Amniotic stem cell (primary cell): ENCODE measurements at places on chromosomes 16 and 17.

GRCh38 chr17:8012996-8013640 is 10.7 kb downstream of the GUCY2D start:
- no peak for DNase-seq

DNA sequence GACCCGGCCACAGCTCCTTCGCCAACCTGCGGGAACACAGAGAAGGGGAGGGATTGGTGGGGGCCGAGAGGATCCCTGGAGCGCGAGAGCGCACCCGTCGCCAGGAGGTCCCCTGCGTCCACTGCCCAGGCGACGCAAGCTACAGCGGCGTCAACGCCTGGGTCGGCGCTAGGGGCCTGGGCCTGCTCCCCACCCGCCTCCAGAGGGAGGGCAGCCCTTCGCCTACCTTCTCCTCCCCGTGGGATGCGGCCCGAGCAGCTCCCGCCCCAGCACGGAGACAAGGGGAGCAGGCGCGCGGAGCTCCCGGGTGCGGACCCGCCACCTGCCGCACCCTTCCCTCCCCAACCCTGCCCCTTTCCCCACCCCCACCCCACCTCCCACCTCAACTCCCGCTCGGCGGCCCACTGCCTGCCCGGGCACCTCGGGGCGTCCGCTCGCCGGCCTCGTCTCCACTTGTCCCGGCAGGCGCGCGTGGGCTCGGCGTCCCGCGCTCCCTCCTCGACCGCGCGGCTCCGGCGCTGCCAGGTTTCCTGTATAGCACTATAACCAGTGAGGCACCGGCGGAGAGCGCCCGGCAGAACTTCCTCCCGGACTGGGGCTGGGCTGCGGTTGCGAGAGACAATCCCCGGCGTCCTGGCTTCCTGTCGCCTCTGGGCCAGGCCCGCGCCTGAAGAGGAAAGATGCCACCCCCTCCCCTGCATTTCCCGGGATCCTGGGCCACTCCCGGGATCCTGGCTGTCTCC is 119.1 kb upstream of the SMURF2 start:
- DNase-seq, result no peak

DNA sequence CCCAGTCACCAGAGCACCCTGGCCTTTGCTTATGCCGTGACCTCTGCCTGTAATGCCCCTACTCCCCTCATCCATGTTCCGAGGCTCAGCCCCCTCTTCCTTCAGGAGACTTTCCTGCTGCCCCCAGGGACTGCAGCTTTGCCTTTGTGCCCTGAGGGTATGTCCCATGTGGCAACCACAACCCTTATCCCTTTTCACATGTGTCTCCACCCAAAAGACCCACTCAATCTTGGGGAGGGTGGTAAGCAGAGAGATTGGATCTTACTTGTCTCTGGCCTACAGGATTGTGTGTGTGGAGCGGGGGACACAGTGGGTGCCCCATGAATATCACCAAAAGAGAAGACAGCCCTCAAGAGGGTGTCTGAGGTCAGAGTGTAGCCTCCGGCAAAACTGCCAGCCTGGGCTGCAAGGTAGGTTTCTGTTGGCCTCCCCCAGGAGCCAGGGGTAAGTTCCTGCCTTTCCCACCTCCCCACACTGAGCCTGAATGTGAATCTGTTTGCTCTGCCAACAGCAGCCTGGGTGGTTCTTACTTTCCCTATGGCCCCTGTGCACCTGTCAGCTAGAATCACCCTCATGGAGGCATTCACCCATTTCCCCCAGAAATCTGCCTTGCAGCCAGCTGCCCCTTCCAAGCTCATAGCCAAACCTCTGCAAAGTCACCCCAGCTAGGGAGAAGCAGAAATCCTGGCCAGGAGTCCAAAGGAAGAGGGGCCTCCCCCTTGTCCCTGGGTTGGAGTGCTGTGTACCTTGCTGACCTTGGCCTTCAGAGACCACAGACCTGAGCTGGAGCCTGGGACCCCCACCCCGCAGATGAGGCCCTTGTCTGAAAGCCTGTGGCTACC is 11.5 kb upstream of the C17orf113 start:
- DNase-seq, result no peak

DNA sequence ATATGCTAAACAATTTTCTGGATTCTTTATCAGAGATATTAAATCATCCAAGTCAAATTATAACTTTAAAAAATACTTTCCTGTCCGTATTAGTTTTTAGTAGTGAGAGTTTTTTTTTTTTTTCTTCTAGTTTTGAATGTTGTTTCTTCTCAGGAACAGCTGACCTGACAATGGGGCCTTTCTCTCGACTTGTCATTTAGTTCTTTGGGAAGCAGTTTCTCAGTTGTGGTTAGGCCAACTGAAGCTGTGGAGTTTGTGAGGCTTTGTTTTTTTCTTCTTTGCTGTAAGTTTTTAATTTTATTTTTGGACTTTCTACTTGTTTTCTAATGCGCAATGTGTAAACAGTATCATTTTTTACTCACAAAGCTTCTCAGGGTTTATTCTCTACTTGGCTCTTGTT is 140.8 kb downstream of the FTO start:
- DNase-seq, result no peak

GRCh38 chr17:59002126-59002525 is 104.6 kb downstream of the TRIM37 start:
- DNase-seq, result no peak

- DNase-seq, result no peak
Measured at GRCh38 chr16:57285379-57285778, 907 bp upstream of the PLLP start.

DNA sequence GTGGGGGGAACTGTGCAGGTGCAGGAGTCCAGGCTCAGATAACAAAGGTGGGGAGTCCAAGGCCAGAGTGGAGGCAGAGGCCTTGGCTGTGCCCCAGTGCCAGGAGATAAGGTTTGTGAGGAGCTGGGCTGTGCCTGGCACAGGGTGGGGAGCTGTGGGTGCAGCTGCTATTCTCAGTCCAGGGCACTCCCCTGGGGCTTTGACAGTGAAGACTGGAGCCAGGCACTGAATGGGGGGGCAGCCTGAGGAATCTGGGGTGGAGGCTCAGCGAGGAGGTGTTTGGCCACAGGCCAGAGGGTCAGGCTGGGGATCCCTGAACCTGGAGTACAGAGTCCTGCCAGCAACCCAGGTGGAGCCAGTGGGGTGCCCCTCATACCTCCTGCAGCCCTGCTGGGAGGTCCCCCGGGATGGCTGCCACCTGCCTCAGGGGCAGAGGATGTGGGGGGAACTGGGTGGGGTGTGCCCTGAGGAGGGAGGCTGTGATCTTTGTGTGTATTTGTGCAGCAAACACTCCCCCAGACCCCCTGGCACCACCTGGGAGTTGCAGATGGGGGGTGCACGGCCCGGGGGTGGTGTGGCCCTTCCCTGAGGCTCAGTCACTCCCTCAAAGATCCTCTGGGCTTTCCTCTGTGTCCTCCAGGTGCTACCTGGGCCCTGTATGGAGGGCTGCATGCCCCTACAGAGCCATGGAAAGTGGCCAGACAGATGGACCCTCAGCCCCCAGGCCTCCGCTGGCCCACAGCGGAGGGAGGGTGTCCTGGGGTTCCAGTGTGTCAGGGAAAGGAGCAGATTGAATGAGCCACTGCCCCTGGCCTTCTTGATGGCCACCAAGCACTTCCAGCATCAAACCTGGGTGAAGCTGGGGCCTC is 44.5 kb upstream of the SMPD3 start:
- no peak for DNase-seq

GRCh38 chr17:81291662-81292061 is 3.4 kb downstream of the SLC38A10 start:
- no peak for DNase-seq

GRCh38 chr16:82995924-82996441 is 369.2 kb downstream of the CDH13 start:
- peak; percentile 72 for DNase-seq

DNA sequence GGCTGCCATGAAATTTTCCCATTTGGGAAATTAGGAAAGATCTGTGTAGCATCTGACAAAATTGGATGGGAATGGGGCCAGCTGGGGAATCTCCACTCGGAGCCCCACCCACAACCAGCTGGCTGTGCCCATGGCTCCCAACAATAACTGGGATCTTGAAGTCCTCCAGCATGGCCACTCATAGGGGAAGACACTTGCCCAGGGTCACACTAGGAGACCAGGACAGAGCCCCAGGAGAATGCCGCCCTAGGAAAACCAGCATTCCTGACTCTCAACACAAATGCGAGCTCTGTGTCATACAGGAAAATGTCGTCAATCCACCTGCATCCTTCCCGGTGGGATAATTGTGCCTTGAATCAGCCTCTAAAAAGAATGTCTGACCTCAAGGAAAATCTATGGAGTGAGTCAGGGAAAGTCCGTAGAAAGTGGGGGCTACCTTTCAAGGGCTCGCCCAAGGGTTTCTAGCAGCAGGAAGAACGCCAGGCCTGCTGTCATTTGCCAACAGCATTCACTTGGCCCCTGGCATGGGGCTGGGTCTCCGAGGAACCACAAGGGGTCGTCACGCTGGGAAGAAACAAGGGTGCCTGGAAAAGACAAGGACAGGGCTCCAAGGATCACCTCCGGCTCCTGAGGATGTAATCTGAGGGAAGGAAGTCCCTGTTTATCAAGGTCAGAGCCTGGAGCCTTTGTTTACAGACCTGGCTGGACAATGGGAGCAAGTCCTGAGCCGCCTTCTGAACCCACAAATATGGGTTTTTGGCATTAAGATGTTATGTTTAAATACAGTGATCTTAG is 15.9 kb downstream of the CDH5 start:
- peak; percentile 37 for DNase-seq

DNA sequence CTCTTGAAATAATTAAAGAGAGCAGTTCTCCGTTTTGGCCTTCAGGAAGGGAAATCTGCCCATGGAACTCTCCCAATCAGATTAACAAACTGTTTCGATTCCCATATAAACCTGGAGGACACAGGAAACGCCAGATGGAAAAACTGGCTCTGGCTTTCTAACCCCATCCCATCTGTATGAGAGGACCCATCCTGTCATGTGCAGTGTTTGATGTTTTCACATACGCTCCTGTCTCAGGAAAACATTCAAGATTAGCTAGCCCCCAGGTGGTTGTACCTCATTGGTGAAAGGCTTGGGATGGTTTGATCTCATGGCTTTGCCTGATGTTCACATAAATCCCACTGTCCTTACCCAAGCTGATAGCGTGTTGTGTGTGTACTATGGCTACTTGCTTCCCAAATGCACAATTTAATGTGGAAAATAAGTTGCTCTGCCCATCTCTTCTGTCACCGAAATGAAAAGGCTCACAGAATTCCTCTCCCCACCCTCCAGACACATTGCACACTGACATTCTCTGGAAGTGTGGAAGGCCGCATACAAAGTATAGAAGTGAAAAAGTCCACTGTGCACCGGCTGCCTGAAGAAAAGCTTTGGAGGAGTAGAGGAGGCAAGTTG is 18.2 kb upstream of the ERN1 start:
- no peak for DNase-seq

- no peak for DNase-seq
Measured at GRCh38 chr17:68319410-68320162, 28.3 kb downstream of the ARSG start.

DNA sequence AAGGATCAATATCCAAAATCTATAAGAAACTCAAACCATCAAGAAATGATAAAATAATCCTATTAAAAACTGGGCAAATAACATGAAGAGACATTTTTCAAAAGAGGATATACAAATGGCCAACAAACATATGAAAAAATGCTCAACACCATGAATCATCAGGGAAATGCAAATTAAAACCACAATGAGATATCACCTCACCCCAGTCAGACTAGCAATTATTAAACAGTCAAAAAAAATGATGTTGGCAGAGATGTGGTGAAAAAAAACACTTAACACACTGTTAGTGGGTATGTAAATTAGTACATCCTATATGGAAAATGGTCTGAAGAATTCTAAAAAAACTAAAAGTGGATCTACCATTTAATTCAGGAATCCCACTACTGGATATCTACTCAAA is 379.0 kb upstream of the SOX9 start:
- DNase-seq, result no peak

DNA sequence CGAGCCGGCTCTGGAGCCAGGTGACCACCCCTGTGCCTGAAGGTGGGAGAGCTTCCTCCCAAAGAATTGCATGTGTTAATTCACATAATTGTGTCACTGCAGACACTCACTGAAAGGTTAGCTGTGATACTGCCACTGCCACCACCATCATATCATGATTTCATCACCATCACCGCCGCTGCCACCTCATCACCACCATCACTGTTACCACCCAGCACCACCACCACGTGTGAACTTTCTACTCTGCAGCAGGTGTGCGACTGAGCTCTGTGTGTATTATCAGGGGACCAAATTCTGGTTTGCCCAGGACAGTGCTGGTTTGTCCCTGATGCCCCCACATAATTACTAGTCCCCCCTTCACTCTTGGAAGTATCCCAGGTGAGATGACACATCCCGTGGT is 15.2 kb downstream of the BCAR1 start:
- no peak for DNase-seq

DNA sequence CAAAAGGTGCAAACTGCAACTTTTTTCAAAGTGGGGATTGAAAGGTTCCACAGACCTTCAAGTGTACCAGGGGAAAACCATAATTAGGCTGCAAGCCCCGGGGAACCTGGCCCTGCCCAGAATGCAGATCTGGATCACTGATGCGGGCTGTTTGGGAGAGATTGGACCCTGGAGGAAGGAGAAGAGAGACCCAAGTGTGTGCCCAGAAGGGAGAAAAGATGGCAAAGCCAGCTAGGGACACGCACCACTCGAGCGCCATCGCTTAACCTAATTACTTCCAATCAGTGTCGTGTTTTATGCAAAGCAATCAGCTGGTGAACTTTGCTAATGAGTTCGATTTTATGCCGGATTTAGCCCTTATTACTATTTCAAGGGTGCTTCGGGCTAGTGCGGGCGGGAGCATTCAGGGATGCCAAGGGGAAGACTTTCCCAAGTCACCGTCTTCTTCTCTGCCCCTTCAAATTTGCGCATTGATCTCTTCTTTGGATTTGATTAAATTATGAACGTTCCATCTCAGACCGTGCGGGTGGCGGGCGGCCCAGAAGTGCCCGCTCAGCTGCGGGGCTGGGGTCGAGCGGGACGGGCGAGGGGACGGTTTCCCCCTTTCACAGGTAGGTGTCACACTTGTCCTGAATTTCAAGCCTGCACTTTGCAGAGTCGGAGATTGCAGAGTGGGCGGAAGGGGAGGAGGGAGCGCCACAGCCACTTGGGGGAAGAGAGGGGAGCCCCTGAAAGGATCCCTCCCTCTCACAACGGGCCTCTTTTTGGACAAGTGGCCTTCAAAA is 4.0 kb downstream of the IRX5 start:
- no peak for DNase-seq

- DNase-seq, result no peak
Measured at GRCh38 chr17:27009087-27009486, 284.8 kb upstream of the WSB1 start.

GRCh38 chr16:56340864-56341365 is 84.4 kb downstream of the AMFR start:
- no peak for DNase-seq

DNA sequence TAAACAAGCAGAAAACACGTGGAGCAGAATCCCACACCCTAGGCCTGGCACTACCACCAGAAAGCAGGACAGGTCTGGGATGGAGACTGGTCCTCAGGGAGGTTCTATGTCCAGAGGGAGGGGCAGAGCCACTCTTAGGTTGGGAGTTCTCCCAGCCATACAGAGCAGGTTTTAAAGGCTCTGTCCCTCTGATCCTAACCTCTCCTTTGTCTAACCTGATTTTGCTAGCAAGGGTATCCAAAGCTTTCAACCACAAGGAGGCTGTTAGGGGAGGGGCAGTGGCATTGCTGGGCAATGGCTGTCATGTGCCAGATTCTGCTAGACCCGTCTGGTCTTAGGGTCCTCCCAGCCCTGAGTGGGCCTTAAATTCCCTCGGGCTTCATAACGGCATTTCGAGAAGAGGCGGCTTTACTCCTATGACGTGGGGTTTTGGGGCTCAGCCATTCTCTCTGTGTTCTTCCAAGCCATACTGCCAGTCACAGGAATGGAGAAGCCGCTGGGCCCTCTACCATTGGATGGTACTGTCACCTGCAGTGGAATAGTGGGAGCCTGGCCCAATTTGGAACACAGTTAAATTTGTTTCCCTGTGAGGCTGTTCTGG is 5.7 kb downstream of the TPPP3 start:
- no peak for DNase-seq
